Ecto neural progenitor cell (in vitro differentiated cells): ENCODE measurements at places on chromosomes 2 and 18.

DNA sequence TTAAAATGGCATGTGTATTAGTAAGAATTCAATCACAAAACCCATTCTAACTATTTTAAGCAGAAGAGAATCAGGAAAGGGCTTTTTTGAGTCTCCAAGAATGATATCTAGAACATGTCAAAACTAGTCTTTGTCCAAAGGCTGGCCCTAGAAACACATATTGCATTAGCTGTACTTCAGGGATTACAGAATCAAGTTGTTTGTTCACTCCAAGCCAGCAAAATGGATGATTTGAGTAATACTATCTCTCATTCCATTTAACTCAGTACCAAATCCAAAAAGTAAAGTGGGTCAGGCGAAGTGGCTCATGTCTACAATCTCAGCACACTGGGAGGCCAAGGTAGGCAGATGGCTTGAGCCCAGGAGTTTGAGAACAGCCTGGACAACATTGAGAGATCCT is 41.3 kb downstream of the ATF2 start:
- DNase-seq: no peak

DNA sequence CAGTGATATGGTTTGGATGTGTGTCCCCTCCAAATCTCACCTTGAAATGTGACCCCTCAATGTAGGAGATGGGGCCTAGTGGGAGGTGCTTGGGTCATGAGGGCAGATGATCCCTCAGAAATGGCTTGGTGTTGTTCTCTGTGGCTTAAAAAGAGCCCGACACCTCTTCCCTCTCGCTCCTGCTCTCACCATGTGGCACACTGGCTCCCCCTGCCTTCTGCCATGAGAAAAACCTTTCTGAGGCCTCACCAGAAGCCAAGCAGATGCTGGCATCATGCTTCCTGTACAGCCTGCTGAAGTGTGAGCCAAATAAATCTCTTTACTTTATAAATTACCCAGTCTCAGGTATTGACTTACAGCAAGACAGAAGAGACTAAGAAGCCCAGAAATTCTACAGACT is 357.1 kb downstream of the NRXN1 start:
- no peak for DNase-seq

DNA sequence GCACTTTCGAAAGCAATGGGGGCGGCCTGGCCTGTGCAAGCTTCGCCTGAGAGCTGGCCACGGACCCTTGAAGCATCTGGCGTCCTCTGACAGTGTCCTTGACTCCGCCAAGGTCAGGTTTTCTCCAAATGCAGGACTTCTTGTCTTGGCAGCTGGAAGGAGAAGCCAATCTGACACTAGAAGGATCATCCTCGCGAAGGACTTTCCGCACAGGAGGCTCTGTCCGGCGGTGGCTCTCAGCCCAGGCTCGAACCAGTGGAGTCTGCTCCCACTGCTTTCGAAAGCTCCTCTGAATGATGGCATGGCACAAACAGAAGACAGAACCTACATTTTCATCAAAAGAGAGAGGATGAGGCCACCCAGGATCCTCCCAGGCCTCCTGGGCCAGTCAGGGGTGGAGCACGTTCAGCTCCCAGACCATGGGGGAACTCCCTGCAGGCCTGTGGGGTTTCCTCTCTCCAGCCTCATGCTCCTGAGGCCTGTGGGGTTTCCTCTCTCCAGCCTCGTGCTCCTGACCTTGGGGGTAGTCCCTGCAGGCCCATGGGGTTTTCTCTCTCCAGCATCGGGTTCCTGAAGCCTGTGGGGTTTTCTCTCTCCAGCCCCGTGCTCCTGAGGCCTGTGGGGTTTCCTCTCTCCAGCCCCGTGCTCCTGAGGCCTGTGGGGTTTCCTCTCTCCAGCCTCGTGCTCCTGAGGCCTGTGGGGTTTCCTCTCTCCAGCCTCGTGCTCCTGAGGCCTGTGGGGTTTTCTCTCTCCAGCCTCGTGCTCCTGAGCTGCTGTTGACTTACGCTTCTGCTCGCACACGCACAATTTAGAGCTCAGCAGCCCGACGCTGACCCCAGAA is 396.5 kb upstream of the SALL3 start:
- no peak for DNase-seq

DNA sequence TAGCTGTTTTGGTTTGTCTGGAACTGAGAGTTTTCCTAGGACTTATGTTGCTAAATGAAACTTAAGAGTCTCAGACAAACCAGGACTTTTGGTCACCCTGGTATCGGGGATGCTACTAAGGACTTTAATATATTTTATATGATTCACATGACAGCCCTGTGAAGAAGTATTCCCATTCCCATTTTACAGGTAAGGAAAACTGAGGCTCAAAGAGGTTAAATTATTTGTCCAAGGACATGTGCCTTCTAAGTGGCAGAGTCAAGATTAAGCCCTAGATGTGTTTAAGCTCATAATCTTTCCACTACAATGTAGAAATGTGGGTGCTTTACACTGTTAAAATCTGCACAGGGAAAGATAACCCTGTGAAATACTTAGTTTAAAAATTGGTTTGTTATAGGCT is 77.7 kb upstream of the ATP5MC3 start:
- no peak for DNase-seq

- peak; percentile 74 for DNase-seq
These were observed 35.2 kb upstream of the NAPG start for GRCh38 chr18:10490401-10491165.

DNA sequence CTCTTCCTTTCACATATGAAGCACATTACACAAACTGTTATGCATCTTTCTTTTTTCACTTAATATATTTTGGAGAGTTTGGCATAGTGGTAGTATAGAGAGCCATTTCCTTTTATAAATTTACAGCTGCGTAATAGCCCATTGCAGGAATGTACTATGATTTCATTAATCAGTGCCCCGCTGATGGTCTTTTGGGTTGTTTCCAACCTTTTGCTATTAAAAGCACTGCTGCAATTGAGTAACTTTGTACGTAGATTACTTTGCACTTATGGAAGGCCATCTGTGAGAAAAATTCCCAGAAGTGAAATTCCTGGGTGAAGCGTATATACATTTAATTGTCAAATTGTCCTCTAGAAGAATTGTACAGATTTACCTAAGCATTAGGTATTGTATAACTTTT is 565.3 kb upstream of the ZNF804A start:
- DNase-seq: no peak

- DNase-seq: no peak
These were observed 390.6 kb downstream of the ERBB4 start for GRCh38 chr2:212147921-212148513.

- no peak for DNase-seq
These were observed 23.8 kb downstream of the STAT1 start for GRCh38 chr2:190990132-190990531.

- DNase-seq: no peak
These were observed 788.4 kb downstream of the TSN start for GRCh38 chr2:122543815-122544214.
